ENCODE measurements at places on chromosomes 4 and X. TPM values are rescaled to one million over a fixed set of nuclear protein-coding genes. Genes with fewer than 3 reads are reported as not detected.

DNA sequence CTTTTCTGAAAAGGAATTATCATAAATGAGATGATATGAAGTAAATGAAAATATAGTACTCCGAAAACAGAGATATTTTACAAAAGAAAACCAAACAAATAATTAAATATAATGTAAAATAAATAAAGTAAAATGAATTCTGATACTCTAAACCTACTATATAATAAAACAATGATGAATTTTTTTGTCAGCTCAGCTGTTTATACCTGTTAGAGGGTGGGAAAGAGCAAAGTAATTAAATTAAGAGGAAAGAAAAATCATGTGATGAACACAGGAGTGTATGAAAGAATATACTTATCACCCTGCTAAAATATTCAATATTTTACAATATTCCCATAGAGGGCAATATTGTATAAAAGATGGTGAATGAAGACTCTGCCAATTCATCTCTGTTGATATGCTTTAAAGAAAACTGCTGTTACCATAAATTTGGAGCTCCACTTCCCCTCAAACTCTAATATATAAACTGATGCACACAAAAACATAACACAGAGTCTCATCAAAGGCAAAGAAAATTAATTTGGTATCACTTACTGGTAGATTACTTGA, 6.5 kb upstream of the NDST4 start:
- ATAC-seq, result no peak

SMIM43 gene
- 0.15 TPM for total RNA-seq

DNA sequence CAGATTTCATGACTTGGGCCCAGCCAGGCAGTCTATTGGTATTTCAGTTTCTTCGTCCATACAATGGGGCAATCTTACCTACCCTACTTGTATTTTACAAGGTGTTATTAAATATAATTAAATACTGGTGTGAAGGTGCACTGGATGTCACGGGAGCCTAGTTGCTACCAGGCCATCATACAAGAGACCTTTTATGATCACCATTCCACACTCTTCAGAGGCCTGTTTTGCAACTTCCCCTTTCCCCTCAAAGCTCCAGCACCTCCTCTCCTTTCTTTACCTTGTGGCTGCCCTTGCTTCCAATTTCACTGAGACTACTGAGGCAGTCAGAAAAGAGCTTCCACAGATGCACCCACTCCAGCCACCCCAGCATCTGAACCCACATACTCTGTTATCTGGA, 93.8 kb upstream of the HELT start:
- ATAC-seq, result no peak

DNA sequence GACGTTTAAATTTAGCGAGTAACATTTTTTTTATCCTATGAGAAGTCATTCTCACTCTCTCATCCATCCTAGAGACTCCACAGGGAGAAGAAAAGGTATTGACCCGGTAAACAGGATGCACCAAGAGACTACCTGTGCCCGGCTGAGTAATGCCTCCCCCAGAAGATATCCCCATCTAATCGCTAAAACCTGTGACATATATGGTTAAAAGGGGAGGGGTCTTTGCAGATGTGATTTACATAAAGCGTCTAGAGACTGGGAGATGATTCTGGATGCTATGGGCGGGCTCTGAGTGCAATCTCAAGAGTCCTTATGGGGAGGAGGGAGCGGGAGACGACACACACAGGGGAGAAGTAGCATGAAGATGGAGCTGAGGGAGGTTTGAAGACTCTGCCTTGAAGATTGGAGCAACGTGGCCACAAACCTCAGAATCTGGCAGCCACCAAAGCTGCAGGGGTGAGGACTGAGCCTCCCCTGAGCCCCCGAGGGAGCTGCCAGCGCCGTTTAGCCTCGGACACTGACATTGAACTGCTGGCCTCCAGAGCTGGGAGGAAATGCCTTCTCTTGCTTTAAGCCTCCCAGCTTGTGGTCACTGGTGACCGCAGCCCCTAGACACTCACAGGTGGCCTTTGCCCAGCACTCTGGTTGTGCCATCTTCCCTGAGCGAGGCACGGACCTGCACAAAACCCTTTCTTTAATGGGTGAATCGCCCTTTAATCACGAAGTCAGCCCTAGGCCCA, 11.2 kb downstream of the ABLIM2 start:
- ATAC-seq, result no peak

GRCh38 chr4:77911842-77912450, 49.3 kb downstream of the MRPL1 start:
- no peak for ATAC-seq

- ATAC-seq, result no peak
Measured at GRCh38 chr4:124318292-124318691, 394.2 kb downstream of the ANKRD50 start.

DMRTC1 gene
- total RNA-seq, result 0.37 TPM

Data from activated T-helper 17 cell treated with anti-CD3 and anti-CD28 coated beads, Interleukin-2, amount 50 U/mL, for 72 hours (primary cell).